HT-29 (cell line): ENCODE measurements at places on chromosomes 13 and 19. TPM values are rescaled to one million over a fixed set of nuclear protein-coding genes. Genes with fewer than 3 reads are reported as not detected.
A peak's percentile ranks its signal among the peaks of the same experiment; 100 is the strongest.

FUT3 gene
- 2.8 and 3.9 TPM in 2 replicates for total RNA-seq

NLRP7 gene
- not detected in 2 replicates for total RNA-seq

GRCh38 chr13:40609972-40610726 lies 56.3 kb downstream of the FOXO1 start:
- no peak for DNase-seq

DNA sequence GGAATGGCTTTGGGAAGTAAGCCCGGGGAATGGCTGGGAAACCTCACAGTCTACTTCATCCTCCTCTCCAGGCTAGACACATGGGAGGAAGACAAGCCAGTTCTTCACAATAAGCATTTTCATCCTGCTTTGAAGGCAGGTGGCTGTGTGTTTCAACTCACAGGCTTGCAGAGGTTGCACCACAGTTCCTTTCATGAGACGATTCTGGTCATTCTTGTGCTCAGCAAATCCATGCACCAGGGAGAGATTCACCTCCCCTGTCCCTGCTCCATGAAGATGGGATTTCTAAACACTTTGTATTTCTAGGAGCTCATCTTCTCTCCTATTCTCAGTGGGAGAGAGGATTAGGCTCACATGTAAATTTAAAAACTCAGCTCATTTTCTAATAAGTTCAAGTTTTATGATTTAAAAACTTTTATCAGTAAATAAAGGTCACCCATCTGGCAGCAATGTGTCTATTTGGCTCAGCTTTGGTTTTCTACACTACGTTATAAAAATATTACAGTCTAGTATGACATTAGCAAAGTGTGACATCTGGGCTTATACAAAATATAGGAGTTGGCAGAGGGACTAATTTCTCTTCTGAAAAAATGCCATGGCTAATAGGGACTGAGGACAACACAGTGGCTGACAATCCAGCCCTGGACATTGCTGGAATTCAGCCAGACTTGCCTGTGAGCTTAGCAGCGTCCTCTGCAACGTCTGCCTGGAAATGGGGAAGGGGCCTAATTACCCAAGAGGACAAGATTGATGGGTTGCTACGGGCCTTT lies 283.2 kb upstream of the SLC10A2 start:
- DNase-seq = no peak

DNA sequence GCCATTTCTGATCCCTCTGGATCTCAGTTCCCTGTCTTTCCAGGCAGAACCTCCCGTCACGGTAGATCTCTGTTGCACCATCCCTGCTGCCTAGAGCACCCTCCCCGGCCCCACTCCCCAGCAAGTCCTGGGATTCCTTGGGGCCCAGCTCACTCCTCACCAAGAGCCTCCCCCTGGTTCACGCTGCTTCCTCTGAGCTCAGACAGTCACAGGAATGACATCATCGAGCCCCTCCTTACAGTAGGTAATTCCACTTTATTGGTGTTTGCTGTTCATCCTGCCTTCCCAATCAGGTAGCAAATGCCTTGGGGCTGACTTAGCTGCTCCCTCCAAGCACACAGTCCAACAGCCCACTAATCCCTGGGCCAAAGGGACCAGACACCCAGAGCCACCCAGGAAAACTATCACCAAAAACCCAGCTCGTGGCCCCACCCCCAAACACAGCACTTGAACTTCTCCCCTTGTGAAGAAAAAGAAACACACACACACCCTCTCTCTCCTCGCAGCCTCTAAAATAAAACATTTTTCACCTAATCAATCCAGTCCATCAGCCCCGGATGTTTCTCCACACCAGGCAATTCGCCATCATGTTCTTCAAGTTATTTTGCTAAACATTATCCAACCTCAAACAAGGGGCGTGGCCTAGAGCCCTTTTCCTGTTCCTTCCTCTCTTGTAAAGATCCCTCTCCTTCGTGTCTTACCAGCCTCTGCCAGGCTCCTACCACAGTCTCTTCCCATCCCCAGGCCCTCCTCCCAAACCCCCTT lies 2.5 kb downstream of the NAPA start:
- DNase-seq = peak; percentile 77

DNA sequence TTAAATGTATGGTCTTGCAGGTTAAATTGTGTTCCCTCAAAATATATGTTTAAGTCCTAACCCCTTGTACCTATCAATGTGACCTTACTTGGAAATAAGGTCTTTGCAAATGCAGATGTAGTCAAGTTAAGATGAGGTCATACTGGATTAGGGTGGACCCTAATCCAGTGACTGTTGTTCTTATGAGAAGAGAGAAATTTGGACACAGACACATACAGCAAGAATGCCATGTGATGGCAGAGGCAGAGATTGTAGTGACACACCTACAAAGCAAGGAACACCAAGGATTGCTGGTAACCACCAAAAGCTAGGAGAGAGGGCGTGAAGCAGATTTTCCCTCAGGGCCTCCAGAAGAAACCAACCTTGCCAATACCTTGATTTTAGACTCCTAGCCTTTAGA lies 50.2 kb downstream of the LACC1 start:
- DNase-seq = no peak
